ENCODE measurements at places on chromosomes 4 and X.

DNA sequence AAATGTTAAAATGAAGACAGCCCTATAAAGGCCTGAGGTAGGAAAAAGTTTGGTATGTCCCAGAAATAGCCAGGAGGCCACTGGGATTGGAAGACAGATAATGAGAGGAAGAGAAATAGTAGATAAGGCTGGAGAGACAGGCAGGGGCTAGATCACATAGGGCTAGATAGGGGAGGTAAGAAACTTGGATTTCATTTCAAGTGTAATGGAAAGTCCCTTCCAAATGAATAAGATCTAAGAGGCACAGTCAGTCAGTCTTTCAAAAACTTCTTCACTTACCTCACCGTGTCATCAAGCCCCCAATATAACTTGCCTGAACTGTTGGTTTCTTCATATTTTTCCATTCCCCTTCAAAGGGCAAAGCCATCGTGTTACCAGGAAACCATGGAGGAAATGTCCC lies 121.8 kb downstream of the SPCS3 start:
- no peak for DNase-seq

DNA sequence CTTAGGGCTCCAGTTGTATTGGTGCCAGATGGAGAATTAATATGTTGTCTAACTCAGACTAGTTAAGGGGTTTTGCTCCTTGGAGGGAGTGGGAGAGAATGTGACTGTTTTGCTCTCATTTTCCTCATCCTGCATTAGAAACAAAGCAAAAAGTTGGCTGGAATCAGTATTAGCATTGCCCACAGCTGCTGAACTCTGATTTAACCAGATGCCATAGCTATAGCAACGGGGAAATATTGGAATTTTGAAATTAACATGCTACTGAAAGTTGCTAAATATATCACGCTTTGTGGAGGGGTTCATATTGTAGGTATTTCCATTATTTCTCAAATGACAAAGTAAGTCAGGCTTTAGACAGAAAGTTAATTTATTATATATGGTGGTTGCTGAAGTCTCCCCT lies 66.7 kb upstream of the EOLA2 start:
- no peak for DNase-seq

GRCh38 chr4:54609310-54609709 lies 48.4 kb upstream of the KIT start:
- no peak for DNase-seq

DNA sequence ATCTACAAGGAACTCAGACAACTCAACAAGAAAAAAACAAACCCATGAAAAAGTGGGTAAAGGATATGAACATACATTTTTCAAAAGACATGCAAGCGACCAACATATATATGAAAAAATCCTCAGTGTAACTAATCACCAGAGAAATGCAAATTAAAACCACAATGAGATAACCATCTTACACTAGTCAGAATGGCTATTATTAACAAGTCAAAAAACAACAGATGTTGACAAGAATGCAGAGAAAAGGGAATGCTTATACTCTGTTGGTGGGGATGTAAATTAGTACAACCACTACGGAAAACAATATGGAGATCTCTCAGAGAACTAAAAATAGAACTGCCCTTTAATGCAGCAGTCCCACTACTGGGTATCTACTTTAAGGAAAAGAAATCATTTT lies 12.1 kb downstream of the NIPAL1 start:
- DNase-seq, result no peak

DNA sequence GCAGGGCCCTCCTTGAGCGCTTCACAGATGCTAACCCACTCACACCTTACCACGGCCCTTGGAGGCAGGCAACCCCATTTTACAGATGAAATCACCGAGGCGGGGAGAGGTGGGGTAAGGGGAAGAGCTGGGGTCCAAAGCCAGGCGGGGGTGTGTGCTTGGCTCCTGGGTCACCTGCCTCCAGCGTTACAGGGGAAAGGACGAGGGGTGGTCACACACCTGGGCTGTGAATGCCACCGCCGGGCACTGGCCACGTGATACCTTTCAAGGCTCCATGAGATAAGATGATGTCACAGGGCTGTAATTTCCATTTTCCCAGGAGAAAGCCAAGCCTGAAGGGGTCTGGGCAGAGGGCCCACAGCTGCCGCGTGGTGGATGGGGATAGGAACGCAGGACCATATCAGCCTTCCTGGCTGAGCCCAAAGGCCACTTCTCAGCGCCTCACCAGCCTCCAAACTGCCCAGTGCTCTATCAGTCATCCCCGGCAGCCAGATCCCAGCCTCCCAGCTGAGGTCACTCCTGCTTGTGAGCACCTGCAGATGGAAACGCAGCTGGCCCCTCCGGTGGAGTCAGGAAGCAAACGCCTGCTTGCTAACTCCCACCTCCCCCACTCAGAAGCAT lies 62.4 kb upstream of the CRMP1 start:
- DNase-seq, result no peak

DNA sequence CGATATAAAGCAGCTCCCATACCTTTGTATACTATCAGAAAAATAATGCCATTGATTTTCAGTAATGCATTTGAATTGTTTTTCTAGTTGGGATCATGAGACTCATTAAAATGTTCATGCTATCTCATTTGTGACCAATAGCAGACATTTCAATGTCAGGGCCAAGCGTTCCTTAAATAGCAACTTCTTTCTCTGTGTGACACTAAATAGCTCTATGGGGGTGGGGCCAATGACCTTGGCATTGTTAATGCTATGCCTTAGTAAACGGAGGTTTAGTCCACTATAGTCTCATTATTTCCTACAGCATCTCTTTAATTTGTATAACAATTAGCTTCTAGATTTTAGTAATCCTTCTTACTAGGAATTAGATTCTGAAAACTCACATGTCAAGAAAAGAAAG lies 48.6 kb upstream of the ARHGAP24 start:
- no peak for DNase-seq

- no peak for DNase-seq
These were observed 2089.6 kb upstream of the TENM3 start for GRCh38 chr4:180153587-180153986.

DNA sequence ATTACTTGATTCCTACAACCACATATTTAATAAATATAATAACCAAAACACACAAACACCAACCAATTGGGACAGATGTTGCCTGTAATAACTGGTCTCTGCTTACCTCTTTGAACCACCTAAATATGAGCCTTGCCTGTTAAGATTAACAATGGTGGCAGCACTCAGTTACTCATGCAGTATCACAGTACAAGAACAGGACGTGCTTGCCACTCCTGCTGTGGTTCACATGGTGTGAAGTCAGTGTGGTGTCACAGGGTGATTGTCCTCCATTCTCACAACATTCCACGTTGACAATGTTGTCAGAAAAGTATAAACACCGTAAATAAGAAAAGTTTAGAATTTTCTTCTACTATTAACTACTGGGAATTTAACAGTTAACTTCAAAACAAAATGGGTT lies 365.0 kb downstream of the PPP3CA start:
- DNase-seq, result no peak

DNA sequence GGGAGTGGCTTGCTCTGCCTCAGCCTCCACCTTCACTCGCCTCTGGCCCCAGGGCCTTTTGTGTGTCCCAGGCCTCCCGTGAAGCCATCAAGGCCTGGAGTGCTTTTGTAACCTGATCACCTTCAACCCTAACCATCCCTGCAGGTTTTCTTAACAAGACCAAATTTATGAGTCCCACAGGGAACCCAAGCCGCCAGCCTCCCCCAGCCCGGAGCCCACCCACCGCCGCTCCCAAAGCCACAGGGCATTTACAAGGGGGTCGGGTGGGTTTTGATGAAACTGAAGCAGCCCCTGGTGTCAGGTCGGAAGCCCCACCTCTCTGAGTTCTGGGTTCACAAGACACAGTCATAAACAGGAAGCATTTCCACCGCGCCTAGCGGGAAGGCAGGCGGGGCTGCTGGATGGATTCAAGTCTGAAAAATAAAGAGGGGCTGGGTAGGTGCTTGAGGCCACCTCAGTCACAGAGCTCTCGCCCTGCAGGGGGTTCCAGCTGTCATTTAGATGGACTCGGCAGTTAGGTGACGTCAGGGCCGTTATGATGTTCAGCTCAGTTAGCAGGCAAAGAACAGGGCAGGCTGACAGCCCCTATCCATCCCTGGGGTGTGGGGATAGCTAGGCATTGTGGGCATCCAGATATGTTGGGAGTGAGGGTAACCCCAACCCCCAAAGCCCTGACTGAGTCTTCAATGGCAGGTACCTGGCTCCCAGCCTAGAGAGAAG lies 128.5 kb downstream of the BCOR start:
- no peak for DNase-seq

DNA sequence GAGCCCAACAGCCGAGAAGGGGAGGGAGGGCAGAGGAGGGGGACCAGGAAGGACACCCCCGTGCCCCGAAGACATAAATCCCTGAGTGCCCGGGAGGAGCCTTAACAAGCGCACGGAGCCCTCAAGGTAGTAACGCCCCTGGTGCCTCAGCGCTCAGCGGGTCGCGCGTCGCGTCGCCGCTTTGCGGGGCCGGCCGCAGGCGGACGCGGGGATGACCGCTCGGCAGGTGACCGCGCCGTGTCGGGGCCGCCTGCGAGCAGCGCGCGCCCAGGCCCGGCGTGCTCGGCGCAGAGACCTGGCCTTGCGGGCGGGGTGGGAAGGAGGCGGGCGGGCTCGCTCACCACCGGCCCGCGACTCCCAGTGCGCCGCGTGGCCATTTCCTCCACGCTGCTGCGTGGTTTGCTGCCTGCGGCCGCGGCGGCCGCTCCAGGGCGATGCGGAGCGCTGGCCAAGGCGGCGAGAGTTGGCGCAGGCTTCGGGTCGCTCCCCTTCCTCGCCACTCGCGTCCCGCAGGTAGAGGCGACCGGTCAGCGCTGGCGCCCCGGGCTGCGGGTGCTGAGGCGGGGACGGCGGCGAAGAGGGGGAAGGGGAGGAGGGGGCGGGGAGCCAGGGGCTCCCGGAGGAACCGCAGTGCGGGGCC lies 632 bp downstream of the CCSER1 start:
- DNase-seq, result no peak

GRCh38 chr4:187424636-187425035 lies 570.9 kb upstream of the ZFP42 start:
- no peak for DNase-seq

DNA sequence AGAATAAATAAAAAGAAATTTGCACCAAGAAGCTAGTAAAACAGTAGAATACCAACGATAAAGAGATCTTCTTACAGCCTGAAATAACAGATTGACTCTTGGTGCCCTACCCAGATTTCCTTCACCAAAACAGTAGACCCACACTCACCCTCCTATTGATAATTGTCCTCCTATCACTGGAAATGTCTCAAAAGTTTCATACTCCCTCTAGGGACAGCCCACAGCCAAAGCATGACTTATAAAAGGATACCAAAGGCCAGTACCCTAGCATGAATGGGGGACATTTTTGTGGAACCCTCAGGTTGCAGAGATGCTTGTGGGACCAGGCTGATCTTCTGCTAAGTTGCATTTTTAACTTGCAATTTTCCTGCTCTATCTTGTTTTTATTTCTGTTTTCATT lies 104.1 kb downstream of the INPP4B start:
- DNase-seq, result no peak

- no peak for DNase-seq
These were observed 325.2 kb downstream of the CAMK2D start for GRCh38 chr4:113436360-113436759.

- no peak for DNase-seq
These were observed 173.6 kb upstream of the SFRP2 start for GRCh38 chr4:153962311-153963039.

- no peak for DNase-seq
These were observed 181.1 kb upstream of the PABPC4L start for GRCh38 chr4:134382478-134383227.

GRCh38 chrX:125507119-125507518 lies 187.4 kb downstream of the TEX13C start:
- no peak for DNase-seq

GRCh38 chr4:16991450-16991849 lies 93.0 kb upstream of the LDB2 start:
- DNase-seq, result no peak

DNA sequence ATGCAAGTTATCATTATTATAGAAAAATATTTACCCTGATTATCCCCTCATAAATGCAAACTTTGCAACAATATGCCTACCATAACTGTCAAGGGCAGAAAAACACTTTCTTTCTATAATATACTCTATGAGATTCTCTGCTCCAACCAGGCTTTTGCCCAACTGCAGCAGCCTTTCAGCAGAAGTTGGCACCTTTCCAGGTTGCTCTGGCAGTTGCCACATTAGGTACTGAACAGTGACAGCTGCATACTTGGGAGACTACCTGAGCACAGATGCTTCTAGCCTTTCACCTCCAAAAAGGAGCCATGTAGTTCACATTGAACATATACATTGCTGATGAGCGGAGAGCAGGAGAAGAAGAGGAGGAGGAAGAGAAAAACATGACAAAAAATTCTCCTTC lies 69.5 kb upstream of the BRWD3 start:
- no peak for DNase-seq

- no peak for DNase-seq
These were observed 4.6 kb downstream of the NAT8L start for GRCh38 chr4:2063557-2064275.

GRCh38 chr4:125719987-125720386 lies 405.2 kb downstream of the FAT4 start:
- no peak for DNase-seq

DNA sequence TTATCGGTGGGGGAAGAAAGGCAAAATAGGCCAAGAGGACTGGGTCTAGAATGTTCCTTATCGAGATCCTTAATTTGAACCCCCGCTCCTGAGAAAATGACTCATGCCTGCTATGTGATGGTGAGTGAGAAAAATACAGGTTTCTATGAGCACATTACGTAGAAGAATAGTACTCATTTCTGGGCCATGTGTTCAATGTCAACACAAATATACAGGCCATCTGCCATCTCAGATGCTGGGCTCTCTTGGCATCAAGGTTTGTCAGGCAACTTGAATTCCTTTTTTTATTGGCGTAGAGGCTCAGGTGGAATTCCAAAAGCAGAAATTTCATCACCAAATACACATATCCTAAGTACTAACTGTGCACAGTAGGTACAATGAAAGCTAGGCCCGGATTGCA lies 81.4 kb upstream of the TRIM2 start:
- no peak for DNase-seq

DNA sequence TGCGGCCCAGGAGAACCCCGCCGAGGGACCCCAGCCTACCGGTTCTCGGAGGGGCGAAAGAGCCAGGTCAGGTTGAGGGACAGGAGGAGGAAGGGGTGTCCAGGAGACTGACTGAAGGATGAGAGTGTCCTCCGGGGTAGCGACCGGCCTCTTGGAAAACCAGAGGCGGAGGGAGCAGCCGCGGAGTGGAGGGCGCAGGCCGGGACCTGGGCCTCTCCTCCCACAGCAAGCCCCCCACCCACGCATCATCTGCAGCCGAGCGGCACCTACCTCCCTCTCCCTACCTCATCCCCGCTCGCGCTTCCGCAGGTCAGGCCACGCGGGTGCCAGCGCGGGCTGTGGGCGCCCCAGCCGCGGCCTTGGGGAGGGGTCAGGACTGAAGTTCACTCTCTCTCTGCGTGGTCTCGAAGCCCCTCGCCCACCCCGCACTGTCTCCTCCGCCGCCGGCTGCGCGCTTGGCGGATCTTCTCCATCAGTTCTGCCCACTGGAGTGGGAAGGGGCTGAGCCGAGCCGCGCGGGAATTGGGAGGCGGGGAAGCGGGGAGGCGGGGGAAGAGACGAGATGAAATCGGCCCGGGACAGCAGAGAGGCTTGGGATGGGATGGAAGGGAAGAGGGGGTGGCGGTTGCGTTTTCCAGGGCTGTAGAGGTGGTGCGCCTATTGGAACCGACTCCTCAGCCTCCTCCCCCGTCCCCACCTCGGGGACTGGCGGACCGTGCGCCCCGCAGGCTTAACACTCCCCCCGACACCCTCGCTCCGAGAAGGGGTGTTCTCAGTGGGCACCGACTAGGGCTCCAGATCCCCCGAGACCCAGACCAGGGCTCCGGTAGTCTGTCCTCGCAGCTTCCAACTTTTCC lies 1.8 kb downstream of the NLGN4X start:
- no peak for DNase-seq

GRCh38 chrX:40987413-40987812 lies 97.8 kb upstream of the USP9X start:
- no peak for DNase-seq

Data from stimulated activated CD4-positive, alpha-beta T cell treated with anti-CD3 and anti-CD28 coated beads, Interleukin-15, amount 100 ng/mL, for 48 hours (primary cell).